ENCODE measurements at places on chromosomes 2 and 18.

DNA sequence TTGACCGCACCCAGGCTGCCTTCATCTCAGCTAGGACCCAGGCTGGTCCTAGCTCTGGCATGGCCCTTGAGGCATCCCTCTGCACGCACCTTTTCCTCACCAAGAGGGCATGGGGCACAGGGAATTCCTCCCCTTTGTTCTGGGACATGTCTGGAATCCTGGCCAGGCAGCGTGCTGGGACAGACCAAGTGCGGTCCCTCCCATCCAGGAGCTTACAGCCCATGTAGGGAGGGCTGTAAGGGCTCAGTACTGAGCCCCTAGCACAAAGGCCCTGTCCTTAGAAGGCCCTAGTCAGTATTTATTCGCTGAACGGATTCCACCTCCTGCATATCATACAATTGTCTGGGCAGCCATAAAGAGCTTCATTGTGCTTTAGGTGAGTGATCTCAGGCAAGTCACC is 3.0 kb downstream of the TMEM37 start:
- no peak for DNase-seq

DNA sequence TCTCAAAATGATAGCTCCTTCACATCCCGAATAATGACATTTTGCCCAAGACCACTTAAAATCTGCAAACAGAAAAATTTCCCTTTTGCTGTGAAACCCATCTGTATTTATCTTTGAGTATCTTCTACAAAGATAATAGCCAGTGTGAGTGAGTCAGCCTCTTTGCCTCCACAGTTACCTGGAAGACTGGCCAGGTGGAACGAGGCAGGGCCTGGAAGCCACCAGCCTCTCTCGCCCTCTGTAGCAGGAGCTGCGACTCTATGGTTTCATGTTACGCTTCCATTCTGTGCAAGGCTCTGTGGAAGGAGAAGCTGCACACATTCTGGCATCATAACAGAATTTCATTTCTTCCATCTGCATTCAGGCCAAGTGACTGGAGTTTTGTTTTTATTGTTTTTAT is 9.5 kb downstream of the ELP2 start:
- DNase-seq = no peak

DNA sequence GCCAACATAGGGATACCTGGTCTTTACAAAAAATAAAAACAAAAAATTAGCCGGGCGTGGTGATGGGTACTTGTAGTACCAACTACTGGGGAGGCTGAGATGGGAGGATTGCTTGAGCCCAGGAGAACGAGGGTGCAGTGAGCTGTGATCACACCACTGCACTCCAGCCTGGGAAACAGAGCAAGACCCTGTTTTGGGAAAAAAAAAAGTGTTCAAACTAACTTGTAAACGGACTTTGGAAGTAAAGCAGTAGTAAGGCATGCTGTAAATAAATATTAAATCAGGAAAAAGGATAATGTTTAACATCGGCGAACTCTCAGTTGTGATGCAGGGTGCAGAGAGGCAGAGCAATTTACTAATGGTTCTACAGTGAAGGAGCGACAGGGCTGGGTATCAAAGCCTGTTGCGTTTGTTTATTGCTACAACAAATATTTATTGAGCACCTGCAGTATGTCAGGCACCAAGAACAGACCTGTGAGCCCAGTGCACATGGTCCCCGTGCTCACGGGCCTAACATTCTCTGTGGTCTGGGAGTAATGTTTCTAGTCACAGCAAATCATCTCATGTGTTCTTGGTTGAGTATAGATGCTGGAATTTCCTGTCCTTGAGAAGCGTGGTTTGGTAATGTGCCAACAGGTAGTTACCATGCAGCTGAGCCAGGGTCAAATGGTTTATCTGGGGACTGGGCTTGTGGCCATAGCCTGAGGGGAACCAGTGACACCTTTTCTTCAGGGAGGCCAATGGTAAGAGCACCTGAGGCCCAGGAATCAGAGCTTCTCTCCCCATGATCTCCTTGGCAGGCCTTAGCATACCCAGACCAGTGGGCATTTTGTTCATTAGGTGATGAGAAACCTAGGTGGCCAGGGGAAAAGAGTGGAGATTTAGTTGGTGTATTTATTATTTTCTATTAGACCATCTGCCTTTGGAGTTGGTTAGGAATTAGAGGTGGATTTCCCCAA is 27.9 kb upstream of the GREB1 start:
- DNase-seq = no peak

DNA sequence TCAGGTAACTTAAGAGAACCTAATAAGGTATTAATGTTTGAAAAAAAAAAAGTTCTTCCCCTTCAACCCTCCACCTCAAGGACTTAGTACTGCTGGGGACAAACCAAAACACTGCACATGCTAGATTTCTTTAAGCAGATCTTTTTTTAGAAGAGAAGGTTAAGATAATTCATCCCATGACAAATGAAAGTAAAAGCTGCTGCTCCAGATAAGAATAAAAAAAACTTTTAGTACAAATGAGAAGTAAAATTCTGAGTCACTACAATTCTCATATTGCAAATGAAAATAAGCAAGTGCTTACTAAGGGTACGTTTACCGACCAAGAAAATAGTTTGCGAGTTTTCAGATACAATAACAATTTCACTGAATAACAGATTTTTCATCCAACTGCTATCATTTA is 8.9 kb downstream of the STAM2 start:
- peak; percentile 20 for DNase-seq

- no peak for DNase-seq
Observed at GRCh38 chr2:238566001-238566645, 139.4 kb downstream of the ASB1 start.

GRCh38 chr2:170679607-170680079 is 35.5 kb upstream of the SP5 start:
- no peak for DNase-seq

- DNase-seq = peak; percentile 81
Observed at GRCh38 chr2:149049142-149049541, 10.6 kb downstream of the LYPD6B start.

DNA sequence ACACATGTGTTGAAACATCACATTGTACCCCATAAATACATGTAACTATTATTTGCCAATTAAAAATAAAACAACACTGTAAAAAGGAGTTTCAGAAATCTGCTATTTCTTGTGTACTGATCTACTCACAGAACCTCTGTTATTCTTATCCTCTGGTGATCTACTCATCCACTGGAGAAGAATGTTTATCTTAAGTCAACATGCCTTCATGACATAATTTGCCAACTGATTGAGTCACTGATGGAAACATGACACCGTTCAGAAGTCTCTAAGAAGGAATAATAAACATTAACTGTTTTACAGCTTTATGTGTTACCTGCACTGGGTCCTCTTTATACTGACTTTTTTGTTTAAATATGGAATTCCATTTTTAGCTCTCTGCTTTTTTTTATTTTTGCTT is 555.2 kb downstream of the DCDC2C start:
- DNase-seq = no peak

GRCh38 chr18:27838225-27838624 is 338.7 kb downstream of the CDH2 start:
- no peak for DNase-seq

GRCh38 chr18:1652018-1652417 is 747.3 kb downstream of the ADCYAP1 start:
- DNase-seq = no peak

DNA sequence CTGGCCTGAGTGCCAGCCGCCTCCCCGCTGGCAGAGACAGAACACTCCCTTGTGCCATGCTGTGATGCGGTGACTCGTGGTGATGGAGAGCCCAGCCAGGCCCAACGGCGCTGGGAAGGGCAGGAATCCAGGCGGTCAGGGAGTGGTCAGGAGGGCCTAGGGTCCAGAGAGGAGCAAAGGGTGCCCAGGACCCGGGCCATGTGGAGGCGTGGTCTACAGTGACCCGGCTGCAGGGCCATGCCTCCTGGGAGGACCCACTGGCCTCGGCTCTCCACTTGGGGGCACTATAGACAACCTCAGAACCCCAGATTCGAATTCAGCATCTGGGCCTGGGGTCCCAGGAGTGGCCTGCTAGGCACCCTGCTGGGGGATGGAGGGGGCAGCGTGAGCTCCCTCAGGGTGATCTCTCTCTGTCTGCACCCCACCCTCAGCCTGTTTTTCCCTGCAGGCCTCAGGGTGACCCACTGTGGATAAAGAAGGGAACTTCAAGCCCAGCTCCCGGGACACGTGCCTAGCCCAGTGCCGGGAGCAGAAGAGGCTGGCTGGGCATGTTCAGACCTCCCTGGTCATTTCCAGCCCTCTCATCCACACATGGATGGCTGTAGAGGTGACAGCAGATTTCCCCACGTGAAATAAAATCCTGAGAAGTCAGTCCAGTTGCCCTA is 13.0 kb downstream of the AMER3 start:
- no peak for DNase-seq

- DNase-seq = peak; percentile 84
Observed at GRCh38 chr2:75100801-75101151, 98.5 kb downstream of the TACR1 start.

DNA sequence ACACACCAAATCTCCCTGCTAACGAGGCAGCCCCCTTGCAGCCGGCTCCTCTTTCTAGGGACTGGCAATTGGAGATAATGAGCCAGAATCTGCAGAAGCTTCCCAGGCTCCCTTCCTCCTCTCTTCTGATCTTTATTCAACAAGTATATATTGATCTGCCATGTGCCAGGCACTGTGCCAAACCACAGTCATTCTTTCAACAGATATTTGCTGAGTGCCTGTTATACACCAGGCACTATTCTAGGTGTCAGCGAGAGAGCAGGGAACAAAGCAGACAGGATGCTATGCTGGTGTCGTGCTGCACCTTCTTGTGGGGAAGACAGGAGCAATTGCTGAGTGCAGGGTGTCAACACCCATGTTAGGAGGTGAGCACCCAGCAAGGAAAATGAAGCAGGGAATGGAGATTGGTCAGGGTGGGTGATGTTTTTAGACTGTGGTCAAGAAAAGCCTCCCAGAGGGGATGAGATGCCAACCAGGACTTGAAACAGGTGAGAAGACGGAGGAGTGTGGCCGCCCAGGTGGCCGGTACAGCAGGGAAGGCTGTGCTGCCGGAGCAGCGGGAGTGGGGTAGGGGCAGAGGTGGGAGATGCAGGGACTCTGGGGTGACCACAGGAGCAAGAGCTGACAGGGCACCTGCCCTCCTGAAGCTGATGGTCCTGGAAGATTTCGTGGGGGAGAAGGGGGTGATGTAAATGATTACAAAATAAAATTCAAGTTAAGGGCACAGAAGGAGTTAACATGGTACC is 307.6 kb upstream of the RAB12 start:
- DNase-seq = peak; percentile 27

- peak; percentile 30 for DNase-seq
Observed at GRCh38 chr2:86068136-86068588, 37.5 kb downstream of the POLR1A start.

DNA sequence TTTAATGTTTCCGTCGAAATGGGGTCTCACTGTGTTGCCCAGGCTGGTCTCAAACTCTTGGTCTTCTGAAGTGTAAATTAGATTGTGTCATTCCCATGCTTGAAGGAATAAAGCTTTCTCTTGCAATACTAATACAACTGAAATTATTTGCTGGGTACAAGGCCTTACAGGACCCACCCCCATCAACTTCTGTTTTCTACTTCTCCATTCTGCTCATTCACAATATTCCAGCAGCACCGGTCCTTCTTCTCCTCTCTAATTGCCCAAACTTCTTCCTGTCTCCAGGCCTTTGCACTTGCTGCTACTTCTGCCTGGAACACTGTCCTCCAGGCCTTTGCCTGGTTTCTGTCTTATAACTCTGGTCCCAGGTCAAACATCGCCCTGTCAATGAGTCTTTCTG is 73.8 kb downstream of the APOB start:
- DNase-seq = no peak

- DNase-seq = no peak
Observed at GRCh38 chr2:127124426-127124825, 17.5 kb upstream of the BIN1 start.

- peak; percentile 49 for DNase-seq
Observed at GRCh38 chr2:176128172-176128981, 1.1 kb upstream of the HOXD8 start.

DNA sequence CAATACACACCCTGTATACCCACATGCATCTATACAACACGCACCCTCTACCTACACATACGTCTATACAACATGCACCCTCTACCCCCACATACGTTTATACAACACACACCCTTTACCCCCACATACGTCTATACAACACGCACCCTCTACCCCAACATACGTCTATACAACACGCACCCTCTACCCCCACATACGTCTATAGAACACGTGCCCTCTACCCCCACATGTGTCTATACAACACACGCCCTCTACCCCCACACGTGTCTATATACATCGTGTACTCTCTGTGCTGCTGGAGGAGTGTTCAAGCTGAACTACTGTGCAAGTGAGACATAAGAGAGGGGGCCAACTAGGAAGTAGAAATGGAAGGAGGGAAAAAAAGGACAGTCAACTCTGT is 621.7 kb upstream of the HS6ST1 start:
- no peak for DNase-seq

- no peak for DNase-seq
Observed at GRCh38 chr2:26064846-26065245, 31.0 kb downstream of the RAB10 start.

DNA sequence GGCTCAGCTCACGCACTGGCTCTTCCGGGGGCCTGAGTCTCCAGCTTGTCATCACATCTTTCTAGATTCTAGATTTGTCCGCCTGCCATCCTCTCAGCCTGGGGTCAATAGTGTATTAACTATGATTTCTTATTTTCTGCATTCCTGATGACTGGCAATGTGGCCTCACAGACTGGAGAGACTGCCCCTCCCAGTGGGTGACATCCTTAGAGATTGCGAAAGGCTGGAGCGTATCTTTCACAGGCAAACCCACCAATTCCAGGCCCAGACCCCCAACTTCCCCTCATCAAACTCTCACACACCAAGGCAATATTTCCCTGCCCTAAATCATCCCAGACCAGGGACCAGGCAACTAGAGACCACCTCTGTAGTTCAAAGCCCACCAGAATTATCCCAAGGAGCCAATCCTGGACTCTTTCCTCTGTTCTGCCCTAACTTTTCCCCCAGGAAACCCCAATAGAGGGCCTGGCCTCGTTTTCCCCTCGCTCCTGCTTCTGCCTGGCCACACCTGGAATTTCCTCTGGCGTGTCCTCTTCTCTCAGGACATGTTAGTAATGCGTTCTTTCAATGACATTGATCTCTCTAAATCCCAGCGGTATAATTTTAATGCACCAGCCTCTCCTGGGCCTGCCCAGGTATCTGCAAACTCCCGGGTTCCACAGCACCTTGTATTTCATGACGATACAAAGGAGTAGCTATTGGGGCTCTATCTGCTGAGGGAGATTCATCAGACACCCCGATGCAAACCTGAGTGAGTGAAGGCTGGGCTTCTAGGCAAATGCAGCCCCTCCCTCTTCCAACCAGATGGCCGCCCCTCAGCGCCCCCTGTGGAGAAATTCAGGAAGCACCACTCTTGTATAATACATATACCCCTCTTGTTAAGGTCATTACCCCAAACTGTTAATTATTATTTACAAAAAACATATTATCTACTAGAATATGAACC is 2.4 kb upstream of the KCNF1 start:
- DNase-seq = no peak

All from AG10803 (cell line).